NCI-H226 (cell line): ENCODE measurements at places on chromosomes 6 and 20.
A peak's percentile ranks its signal among the peaks of the same experiment; 100 is the strongest.

DNA sequence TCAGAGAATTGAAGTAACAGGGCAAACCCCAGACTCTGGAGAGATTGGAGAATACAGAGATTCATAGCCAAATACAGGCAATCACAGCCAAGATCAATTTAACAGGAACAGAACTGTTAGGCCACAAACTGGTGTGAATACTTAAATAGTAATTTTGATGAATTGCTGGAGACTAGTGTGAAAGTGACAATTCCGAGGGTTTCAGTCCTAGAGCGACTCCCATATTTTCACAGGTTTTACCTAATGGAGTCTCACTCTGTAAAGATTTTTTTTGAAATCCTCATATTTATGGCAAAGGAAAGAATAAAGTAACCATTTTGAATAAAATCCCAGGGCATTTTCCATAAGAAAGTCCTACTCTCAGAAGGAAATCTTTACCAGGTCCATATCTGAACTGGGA lies 135.5 kb downstream of the MMUT start:
- no peak for DNase-seq

DNA sequence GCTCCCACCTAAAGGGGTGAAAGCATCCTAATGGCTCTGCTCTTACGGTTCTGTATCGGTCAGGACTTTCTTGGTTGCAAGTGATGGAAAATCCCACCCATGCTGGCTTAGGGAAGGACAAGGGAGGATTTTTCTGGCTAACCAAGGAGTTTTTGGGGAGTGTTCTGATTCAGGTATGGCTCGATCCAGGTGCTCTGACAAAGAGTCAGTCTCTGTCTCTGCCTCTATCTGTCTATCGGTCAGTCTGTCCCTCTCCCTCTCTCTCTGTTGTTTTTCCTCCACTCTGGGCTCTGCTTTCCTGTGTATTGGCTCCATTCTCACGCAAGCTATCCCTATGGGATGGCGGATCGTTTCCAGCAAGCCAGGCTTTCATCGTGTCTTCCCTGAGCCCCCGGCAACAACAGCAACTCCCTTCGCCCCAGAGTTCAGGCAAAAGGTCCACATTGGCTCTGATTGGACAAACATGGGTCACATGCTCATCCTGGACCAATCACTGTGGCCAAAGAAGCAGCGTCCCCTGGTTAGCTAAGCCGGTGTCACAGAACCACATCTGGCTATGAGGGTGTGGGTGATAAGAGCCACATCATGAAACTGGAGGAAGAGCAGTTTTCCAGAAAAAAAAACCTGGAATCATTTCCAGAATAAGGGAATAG lies 160.3 kb downstream of the BMP7 start:
- no peak for DNase-seq

DNA sequence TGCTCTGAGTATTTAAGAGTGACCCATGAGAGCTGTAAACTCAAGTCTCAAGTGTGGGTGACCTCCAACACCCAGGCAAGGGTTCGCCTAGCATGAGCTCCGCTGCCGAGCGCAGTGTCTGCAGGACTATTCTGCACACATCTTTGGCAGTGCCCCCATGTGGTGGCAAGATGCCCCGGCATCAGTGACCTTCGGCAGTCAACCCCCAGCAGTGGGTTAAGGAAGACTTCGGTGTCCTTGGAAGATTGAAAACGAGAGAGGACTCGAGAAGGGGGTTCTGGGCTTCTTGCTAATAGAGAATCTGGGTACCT lies 43.1 kb downstream of the RBM38 start:
- DNase-seq, result no peak

GRCh38 chr20:34472246-34472925 lies 43.8 kb upstream of the DYNLRB1 start:
- no peak for DNase-seq

DNA sequence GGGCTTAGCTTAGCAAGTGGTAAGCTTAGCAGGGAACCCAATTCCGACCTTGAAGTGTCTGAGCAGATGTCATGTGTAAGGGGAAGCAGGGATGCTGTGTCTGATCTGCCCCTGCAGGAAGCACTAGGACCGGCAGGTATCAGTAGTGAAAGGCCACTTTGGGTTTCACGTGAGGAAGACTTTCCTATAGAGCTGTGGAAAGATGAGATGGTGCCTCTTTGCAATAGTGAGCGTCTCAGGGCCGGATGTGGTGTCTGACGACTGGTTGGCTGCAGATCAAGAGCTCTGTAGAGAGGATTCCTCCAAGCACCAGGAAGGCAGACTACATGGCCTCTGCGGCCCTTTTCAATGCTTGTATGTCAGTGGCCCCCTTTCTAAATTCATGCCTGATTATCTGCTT lies 98.3 kb downstream of the TIAM2 start:
- no peak for DNase-seq

DNA sequence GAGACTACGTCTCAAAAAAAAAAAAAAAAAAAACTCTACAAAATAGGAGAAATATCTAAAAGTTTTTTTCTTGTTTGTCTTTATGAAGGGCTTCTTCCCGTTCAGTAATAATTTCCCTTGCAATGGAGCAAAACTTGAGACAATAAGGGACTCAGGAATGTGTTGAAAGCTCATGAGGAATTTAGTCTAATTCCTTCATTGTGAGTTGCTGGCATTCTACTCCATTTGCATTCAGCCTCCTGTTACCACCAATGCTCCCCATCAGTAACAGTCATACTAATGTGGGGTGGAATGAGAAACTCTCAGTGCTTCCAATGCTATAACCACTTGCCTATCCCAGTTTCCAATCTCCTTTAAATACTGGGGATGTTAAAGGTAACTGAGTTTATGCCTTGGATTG lies 576.7 kb upstream of the AGPAT4 start:
- DNase-seq, result no peak

- DNase-seq, result peak; percentile 38
Observed at GRCh38 chr6:127857051-127857637, 43.7 kb downstream of the THEMIS start.

- DNase-seq, result no peak
Observed at GRCh38 chr6:142385352-142385751, 83.5 kb downstream of the ADGRG6 start.

DNA sequence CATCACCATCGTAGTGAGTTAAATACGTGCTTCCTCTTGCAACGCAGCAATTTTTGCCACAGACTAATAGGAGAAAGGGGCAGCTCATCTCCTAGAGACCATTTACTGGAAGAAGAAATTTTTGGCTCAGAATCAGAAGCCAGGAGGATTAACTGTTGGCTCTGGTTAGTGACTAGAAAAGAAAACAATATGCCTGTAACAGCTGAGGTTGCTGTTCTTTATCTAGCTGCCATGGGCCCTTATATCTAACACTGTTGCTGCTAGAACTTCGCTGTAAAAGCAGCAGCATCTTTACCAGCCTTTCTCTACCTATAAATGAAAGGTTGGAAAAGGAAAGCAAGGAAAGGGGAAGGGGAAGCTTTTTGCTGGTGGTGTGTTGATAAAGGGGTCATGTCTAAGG lies 65.9 kb downstream of the FAM135A start:
- DNase-seq, result no peak

- no peak for DNase-seq
Observed at GRCh38 chr20:46277602-46278001, 30.7 kb downstream of the CDH22 start.

GRCh38 chr20:36676701-36677421 lies 30.9 kb upstream of the SLA2 start:
- DNase-seq, result no peak

- DNase-seq, result no peak
Observed at GRCh38 chr6:44733868-44734267, 346.4 kb downstream of the CDC5L start.

DNA sequence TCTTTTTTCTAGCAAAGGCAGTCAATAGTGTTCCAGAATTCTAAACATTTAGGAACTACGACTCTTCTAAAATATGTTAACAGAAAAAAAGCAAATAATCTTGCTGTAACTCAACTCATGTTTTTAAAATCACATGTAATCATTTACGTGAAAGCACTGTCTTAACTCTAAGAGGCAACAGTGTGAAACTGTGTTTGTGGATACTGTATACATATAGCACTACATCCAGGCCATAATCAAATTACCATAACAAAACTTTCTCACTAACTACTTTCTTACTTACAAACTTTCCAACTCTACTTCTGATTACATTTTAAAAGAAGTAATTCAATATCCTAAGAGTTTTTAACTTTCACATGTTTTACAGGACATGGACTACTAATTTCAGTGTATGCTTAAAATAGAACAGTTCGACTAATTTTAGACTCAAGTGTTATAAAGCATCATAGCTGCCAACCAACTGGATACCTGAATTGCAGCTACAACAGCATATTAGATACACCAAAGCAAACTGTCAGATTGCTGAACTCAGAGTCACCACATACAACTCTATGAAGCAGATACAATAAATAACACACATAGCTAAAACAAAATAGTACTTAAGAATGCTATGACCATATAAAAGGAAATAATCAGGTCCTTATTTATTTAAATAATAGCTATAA lies 121.6 kb upstream of the BEND6 start:
- DNase-seq, result no peak

GRCh38 chr6:47428746-47429664 lies 48.6 kb upstream of the CD2AP start:
- DNase-seq, result no peak

DNA sequence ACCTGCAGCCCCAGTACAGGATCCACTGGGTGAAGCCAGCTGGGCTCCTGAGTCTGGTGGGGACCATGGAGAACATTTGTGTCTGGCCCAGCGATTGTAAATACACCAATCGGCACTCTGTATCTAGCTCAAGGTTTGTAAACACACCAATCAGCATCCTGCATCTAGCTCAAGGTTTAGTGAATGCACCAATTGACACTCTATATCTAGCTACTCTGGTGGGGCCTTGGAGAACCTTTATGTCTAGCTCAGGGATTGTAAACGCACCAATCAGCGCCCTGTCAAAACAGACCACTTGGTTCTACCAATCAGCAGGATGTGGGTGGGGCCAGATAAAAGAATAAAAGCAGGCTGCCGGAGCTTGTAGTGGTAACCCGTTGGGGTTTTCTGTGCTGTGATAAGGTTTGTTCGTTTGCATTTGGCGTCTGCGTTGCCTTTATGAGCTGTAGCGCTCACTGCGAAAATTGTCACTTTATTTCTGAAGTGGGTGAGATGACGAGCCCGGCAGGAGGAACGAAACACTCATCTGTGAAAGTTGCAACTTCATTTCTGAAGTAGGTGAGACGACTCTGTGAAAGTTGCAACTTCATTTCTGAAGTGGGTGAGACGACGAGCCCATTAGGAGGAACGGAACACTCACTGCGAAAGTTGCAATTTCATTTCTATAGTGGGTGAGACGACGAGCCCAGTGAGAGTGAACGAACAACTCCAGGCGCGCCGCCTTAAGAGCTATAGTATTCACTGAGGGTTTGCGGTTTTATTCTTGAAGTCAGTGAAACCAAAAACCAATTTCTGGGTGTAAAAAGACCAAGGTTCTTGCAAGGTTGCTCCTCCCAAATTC lies 31.1 kb downstream of the SERPINB6 start:
- no peak for DNase-seq
